ENCODE measurements at places on chromosomes 3 and 15. TPM values are rescaled to one million over a fixed set of nuclear protein-coding genes. Genes with fewer than 3 reads are reported as not detected.

GRCh38 chr3:10936686-10937085 is 55.9 kb upstream of the SLC6A1 start:
- no peak for DNase-seq

DNA sequence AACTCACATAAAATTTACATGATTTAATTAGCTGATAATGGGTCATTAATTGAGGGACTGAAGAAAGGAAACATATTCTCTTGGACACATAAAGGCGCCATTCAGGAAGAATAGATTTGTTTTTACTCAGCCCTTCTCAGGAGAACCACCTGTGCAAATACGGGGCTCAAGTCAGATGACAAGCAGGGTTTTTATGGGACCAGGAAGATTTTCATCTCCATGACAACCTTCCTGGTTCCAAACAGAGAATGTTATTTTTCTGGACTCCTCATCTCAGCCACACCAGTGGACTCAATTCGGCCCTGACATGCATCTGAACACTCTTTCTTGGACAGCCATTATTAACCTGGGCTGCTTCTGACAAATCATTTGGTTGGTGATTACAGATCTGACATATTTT is 120.5 kb downstream of the PDZRN3 start:
- no peak for DNase-seq

GRCh38 chr15:99253381-99254090 is 2.3 kb downstream of the LRRC28 start:
- no peak for DNase-seq

- peak; percentile 92 for DNase-seq
Observed at GRCh38 chr3:129016356-129016719, 15.2 kb downstream of the EFCC1 start.

DNA sequence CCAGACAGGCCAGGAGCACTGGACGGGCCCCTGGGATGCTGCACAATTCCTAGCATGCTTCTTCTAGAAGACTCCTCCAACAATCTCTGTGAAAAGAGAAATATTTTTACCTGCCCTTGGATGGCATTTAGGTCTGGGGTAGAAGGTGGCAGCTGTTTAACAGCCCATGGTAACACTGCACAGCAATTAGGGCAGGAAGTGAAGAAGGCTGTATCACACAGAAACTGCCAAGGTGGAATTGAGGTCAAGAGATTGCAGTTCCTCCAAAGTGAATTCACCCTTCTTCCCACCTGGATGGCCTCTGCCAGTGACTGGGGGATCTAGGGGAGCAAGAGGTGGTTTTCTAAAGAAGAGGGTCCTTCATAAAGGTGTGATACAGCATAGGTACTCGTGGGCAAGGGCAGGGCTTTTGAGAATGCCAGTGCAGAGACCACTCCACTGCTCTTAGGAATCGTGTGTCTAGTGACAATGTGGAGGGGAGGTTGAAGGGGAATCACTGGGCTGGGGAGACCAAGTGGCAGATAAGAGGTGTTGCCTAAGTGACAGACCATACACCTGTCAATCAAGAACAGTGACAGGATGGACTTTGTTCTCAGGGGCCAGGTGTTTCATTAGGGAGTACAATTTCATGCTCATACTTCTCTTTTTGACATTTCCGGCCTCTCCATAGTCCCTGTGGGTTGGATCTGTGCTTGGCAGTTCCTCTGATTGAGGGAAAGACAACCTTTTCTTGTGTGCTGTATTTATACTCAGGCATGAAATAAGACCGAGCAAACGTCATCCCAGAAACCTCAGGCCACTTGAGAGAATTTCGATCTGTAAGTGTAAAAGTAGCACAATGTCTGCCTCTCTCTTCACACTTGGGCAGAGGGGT is 83.5 kb upstream of the BCL6 start:
- no peak for DNase-seq

GRCh38 chr15:55357774-55358173 is 38.8 kb downstream of the PIGB start:
- DNase-seq: no peak

- DNase-seq: no peak
Observed at GRCh38 chr15:31465083-31465955, 138.7 kb downstream of the KLF13 start.

GRCh38 chr3:54939557-54940300 is 11.9 kb upstream of the LRTM1 start:
- DNase-seq: no peak

Gene TMEM108
- not detected for polyA plus RNA-seq

Gene IL17RC
- polyA plus RNA-seq: 1.2 TPM

Measured in B cell (primary cell).